ENCODE measurements at places on chromosomes 1 and 21.

DNA sequence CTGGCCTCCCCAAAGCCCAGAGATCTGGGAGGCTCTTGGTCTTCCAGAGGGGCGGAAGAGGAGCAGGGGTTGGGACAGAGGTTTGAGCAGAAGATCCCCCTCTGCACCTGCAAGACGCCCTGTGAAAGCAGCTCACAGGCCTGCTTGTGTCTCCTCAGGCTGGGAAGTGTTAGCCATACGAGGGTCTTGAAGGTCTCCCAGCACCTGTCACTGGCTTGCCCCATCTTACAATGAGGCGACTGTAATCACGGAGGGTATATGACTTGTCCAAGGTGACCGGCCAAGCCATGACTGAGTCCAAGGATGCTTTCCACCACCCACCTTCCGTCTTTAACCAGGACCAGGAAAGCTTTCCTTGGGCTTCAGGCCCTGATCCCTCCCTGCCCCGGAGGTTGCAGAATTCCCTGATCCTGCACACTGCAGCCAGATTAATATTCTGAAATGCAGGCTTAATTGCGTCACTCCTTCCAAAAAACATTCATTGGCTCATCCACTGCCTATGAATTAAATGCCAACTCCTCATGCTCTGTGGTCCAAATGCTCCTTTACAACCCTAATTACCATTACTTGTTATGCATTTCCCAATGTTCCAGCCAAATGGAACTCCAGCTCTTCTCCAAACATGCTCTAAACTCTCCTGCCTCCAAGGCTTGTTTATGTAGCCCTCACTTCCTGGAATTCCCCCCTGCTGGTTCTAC lies 64.0 kb downstream of the DDX20 start:
- no peak for DNase-seq

GRCh38 chr1:37630426-37631028 lies 4.2 kb downstream of the RSPO1 start:
- no peak for DNase-seq

DNA sequence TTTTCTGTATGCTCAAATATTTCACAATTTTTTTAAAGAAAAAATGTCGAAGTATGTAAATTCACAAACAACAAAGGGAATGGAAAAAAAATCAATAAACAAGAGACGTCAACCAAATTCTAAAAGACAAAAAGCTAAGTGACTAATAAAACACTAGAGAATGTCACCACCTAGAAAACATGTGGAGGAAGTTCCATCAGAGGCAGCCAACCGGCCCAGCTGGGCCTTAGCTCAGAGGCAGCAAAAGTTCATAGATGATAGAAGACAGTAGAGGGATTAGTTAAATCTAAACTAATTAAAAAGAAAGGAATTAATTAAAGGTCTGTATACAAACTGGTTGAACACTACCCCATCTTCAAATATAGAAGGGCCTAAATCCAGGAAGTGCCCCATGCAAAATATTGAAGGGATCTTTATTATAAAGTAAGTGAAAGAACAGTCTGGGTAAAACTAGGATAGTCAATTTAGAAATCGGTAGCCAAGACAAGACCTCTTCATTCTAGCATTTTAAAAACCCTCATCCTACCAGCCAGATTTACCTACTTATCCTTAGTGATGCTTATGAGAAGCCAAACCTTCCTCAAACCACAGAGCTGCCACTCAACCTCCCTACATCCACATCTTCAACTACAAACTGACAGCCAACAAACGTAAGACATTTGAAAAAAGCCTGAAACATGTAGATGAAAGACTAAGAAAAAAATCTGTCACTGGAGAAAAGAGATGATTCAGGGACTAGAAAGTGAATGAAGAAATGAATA lies 23.7 kb downstream of the MRPL39 start:
- DNase-seq = no peak

DNA sequence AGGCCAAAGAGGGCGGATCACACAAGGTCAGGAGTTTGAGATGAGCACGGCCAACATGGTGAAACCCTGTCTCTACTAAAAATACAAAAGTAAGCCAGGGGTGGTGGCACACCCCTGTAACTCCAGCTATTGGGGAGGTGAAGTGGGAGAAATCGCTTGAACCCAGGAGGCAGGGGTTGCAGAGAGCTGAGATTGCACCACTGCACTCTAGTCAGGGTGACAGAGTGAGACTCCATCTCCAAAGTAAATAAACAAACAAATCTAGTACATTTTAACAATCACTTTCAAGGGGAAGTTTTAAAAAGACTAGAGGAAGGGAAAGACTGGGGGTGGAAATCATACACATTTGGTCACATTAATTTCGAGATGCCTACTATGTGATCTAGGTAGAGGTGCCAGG lies 6.8 kb downstream of the TFB2M start:
- DNase-seq = no peak

GRCh38 chr1:211587123-211587522 lies 8.2 kb upstream of the SLC30A1 start:
- no peak for DNase-seq

- DNase-seq = no peak
These were observed 8.1 kb downstream of the NGF start for GRCh38 chr1:115329965-115330364.

- DNase-seq = no peak
These were observed 206.8 kb upstream of the TMEM51 start for GRCh38 chr1:14946684-14947238.

DNA sequence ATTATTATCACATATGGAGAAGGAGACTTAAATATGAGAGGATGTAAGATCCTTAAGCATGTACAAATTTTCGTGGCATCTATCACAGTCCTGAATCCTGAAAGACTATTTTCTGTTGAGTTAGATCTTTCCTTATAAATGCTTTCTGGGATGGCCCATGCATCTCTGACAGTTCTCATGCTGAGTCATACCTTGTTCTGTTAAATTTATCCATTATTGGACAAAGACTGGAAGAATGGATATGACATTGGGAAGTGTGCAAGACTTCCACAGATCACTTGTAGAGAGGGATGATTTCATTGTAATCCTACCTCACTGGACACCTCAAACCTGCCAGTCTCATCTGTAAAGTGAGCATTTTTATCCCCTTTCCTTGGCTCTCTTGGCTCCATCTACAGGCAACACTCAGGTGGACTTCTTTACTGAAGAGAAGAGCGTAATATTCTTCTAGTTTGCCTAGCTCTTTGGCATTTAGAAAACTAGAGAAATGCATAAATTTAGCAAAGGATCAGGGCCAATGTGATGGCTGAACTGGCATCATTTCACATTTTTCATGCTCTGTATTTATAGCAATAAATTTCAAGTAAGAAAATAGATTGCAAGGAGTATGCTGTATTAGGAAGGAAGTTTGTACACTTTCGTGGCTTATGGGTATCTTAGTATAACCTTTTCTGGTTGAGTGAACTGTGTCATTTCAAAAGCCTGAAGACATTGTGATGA lies 128.2 kb downstream of the NFIA start:
- peak; percentile 9 for DNase-seq
